Uterine smooth muscle cell (primary cell): ENCODE measurements at places on chromosomes 4 and X. TPM values are rescaled to one million over a fixed set of nuclear protein-coding genes. Genes with fewer than 3 reads are reported as not detected.

UGT2B11 gene
- total RNA-seq, result not detected in 2 replicates

CPLX1 gene
- total RNA-seq, result under 0.01 TPM in 1 of 2 replicates, not detected in the other

AMTN gene
- not detected in 2 replicates for total RNA-seq

CAPN6 gene
- total RNA-seq, result under 0.01 TPM in 2 replicates

ABHD18 gene
- total RNA-seq, result 6.2 and 6.4 TPM in 2 replicates

CXCL9 gene
- total RNA-seq, result not detected in 2 replicates
